ENCODE measurements at places on chromosomes 5 and 9. TPM values are rescaled to one million over a fixed set of nuclear protein-coding genes. Genes with fewer than 3 reads are reported as not detected.

Gene WNT8A
- total RNA-seq, result not detected

Gene WDR31
- total RNA-seq, result 2.2 TPM

Gene TLX3
- total RNA-seq, result not detected

Gene RFESD
- total RNA-seq, result 1.5 TPM

Gene C9orf153
- total RNA-seq, result 0.24 TPM

Gene CCL21
- not detected for total RNA-seq

Gene STARD4
- total RNA-seq, result 143 TPM

Gene GCNT4
- total RNA-seq, result 24.8 TPM

Gene CER1
- total RNA-seq, result not detected

Gene LSM11
- total RNA-seq, result 3.1 TPM

Gene FOXD4
- 0.16 TPM for total RNA-seq

Gene OTULINL
- total RNA-seq, result 0.49 TPM

Gene ZNF366
- under 0.01 TPM for total RNA-seq
